Thoracic aorta endothelial cell (primary cell): ENCODE measurements at places on chromosomes 3 and 15. TPM values are rescaled to one million over a fixed set of nuclear protein-coding genes. Genes with fewer than 3 reads are reported as not detected.

The DISP2 gene
- total RNA-seq: 0.14 and 0.27 TPM in 2 replicates

The LMCD1 gene
- 6.3 and 11.6 TPM in 2 replicates for total RNA-seq

The CLDN16 gene
- total RNA-seq: not detected in 2 replicates

The LSM3 gene
- 11.7 and 15.4 TPM in 2 replicates for total RNA-seq
